ENCODE measurements at places on chromosomes 4 and X.

GRCh38 chrX:129461801-129462456 lies 61.4 kb downstream of the SMARCA1 start:
- no peak overlapping the region for H3K4me3 ChIP-seq
- no peaks in the 10 kb centered on the region for H3K4me1 ChIP-seq
- DNase-seq, result no peak
- H3K27me3 ChIP-seq, result no peaks in the 10 kb centered on the region
- H3K36me3 ChIP-seq, result peaks cover 7% of the 10 kb centered on the region

GRCh38 chr4:30294295-30294694 lies 425.9 kb upstream of the PCDH7 start:
- H3K27ac ChIP-seq, result no peak overlapping the region
- no peak for DNase-seq
- H3K4me1 ChIP-seq, result no peaks in the 10 kb centered on the region
- H3K27me3 ChIP-seq, result no peaks in the 10 kb centered on the region
- H3K36me3 ChIP-seq, result no peaks in the 10 kb centered on the region

DNA sequence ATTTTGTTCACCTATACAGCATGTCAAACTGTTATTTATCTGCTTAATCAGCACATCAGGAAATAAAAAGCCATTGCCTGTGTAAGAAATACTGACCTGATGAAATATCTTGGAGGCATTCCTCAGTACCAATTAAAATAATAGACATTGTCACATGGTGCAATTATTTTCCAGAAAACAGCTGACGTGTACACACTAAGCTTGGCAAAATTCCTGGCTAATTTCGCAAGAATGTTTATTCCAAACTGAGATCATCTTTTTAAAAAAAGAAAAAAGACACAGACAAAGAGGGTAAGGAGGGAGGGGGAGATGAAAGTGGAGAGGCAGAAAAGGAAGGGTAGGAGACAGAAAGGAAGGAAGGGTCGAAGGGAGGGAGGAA lies 61.9 kb upstream of the NFKB1 start:
- no peak overlapping the region for H3K27ac ChIP-seq
- no peaks in the 10 kb centered on the region for H3K36me3 ChIP-seq
- no peak overlapping the region for H3K4me3 ChIP-seq
- DNase-seq, result peak; percentile 24
- peaks cover 9% of the 10 kb centered on the region for H3K4me1 ChIP-seq

- H3K36me3 ChIP-seq, result no peaks in the 10 kb centered on the region
- no peak overlapping the region for H3K4me3 ChIP-seq
- no peak for DNase-seq
- H3K27me3 ChIP-seq, result no peaks in the 10 kb centered on the region
Measured at GRCh38 chrX:13341491-13342101, 21.7 kb upstream of the ATXN3L start.

DNA sequence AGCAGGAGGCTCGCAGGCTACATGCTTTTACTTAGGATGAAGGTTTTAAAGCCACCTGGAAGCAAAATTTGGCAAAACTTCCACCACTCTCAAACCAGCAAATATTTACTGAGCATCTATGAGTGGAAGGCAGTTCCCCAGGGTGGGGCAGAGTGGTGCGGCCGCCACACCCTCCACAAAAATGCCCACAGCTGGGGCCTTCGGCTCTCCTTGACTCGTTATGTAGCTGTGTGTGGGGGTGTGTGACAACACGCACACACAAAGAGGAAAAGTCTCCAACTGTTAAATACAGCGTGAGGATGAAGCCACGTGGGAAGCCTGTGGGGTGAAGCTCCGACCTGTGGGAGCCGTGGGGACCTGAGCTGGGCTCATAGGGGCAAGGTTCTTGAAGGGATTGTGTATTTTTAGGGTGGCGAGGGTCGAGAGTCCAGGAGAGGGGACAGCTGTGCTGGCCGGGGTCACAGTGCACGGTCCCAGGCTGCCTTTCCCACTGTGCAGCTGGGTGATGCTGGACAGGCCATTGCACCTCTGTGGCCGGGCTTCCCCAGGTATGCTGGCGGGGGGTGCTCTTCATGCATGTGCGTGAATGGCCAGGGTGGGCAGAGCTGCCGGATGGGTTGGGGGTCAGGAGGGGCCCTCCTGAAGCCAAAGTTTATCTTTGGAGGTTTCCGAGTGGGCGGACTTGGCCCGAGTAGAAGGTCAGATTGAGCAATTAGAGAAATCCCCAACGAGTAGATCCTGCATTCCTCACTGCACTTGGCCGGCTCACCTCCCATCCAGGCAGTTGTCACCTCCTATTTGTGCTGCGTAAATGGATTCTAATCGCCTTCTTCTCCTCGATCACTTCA lies 25.4 kb downstream of the SORCS2 start:
- H3K4me3 ChIP-seq, result no peak overlapping the region
- H3K27me3 ChIP-seq, result no peaks in the 10 kb centered on the region
- peak; percentile 12 for DNase-seq

- no peak overlapping the region for H3K4me3 ChIP-seq
- no peak overlapping the region for H3K27ac ChIP-seq
- no peaks in the 10 kb centered on the region for H3K36me3 ChIP-seq
- no peaks in the 10 kb centered on the region for H3K4me1 ChIP-seq
- H3K27me3 ChIP-seq, result no peaks in the 10 kb centered on the region
Measured at GRCh38 chrX:88991583-88992132, 244.6 kb downstream of the CPXCR1 start.

- no peaks in the 10 kb centered on the region for H3K27me3 ChIP-seq
- no peak overlapping the region for H3K27ac ChIP-seq
- H3K4me3 ChIP-seq, result no peak overlapping the region
- H3K36me3 ChIP-seq, result no peaks in the 10 kb centered on the region
Measured at GRCh38 chr4:80926891-80927290, 103.6 kb upstream of the BMP3 start.

DNA sequence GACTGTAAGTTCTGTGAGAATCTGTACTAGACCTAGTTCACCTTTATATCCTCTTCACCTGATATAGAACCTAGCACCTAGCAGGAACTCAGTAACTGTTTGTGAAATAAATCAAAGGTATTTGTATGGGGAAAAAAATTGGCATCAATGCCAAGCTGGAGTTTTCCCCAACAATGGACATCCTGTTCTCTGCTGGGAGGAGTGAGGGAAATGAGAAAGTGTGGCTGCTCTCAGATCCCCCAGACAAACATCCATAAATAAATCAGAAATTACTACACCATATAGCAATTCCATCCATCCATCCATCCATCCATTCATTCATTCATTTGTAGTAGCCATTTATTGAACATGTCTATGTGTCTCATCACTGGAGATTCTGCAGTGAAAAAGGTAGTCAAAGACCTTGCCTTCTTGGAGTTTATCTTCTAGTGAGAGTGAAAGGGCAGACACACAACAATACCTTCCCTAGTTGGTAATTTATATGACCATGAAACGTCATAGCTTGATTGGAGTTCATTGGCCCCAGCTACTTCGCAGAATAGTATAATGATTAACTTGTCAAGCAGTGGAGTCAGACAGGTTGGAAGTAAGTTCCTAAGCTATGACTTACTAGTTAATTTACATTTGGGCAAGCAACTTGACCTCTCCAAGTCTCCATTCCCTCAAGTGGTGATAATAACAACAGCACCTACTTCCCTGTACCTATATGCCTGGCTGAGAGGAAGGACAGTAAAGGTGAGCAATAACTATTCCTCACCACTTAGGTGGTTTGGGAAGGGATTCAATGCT lies 98.7 kb upstream of the KIT start:
- no peaks in the 10 kb centered on the region for H3K36me3 ChIP-seq
- DNase-seq, result peak; percentile 86
- no peak overlapping the region for H3K4me3 ChIP-seq
- no peaks in the 10 kb centered on the region for H3K27me3 ChIP-seq

DNA sequence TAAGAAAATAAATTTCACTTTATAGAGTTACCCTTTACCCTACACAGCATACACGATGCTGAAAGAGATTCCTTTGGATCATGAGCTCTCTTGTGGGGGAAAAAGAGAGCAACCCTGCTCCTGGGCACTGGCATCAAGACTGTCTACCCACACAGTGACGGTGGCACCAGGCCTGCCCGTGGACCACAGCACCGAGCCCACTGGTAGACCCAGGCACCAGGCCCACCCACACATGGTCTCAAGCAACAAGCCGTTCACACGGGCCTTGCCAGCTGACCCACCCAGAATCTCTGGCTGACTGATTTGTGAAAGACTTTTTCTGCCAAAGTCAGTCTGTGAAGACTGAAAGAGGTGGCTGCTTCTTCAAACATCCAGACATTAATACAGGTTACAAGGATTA lies 6.7 kb downstream of the CFI start:
- H3K4me1 ChIP-seq, result no peaks in the 10 kb centered on the region
- no peak overlapping the region for H3K27ac ChIP-seq
- H3K4me3 ChIP-seq, result no peak overlapping the region
- no peaks in the 10 kb centered on the region for H3K27me3 ChIP-seq

- H3K4me3 ChIP-seq, result no peak overlapping the region
- no peak for DNase-seq
- H3K27ac ChIP-seq, result no peak overlapping the region
- no peaks in the 10 kb centered on the region for H3K27me3 ChIP-seq
Measured at GRCh38 chr4:118417325-118417724, 64.5 kb upstream of the PRSS12 start.

- H3K36me3 ChIP-seq, result no peaks in the 10 kb centered on the region
- no peaks in the 10 kb centered on the region for H3K4me1 ChIP-seq
- peak overlapping the region; percentile 30 for H3K27ac ChIP-seq
- H3K4me3 ChIP-seq, result no peak overlapping the region
Measured at GRCh38 chrX:1249101-1249887, 19.3 kb upstream of the CSF2RA start.
